Bronchial epithelial cell (primary cell): ENCODE measurements at places on chromosomes 2 and 18. TPM values are rescaled to one million over a fixed set of nuclear protein-coding genes. Genes with fewer than 3 reads are reported as not detected.

The PID1 gene
- 3.2 and 9.5 TPM in 2 replicates for total RNA-seq

The METTL21A gene
- total RNA-seq, result 7.7 and 11.6 TPM in 2 replicates

The SERPINB4 gene
- 0.26 and 15.7 TPM in 2 replicates for total RNA-seq

The ERBB4 gene
- under 0.01 TPM in 2 replicates for total RNA-seq

The CAPN13 gene
- under 0.01 TPM in 1 of 2 replicates, not detected in the other for total RNA-seq

The DAPL1 gene
- 1.0 TPM in 1 of 2 replicates, not detected in the other for total RNA-seq

The DRC1 gene
- 0.38 TPM in 1 of 2 replicates, not detected in the other for total RNA-seq

The ACAA2 gene
- total RNA-seq, result 10.3 and 11.0 TPM in 2 replicates

The HOXD8 gene
- not detected in 2 replicates for total RNA-seq

The SERPINB3 gene
- total RNA-seq, result 22.4 and 165 TPM in 2 replicates

The CXCR1 gene
- total RNA-seq, result not detected in 2 replicates

The STAM2 gene
- 32.1 and 33.4 TPM in 2 replicates for total RNA-seq

The CPO gene
- 0.13 TPM in 1 of 2 replicates, not detected in the other for total RNA-seq

The INHBB gene
- total RNA-seq, result 0.53 and 2.3 TPM in 2 replicates

The RBBP8 gene
- 72.9 and 80.6 TPM in 2 replicates for total RNA-seq

The OBSL1 gene
- total RNA-seq, result 9.2 and 15.2 TPM in 2 replicates

The HOXD9 gene
- not detected in 2 replicates for total RNA-seq

The SCN1A gene
- total RNA-seq, result not detected in 2 replicates

The ADD2 gene
- not detected in 2 replicates for total RNA-seq

The KYNU gene
- 30.3 and 31.4 TPM in 2 replicates for total RNA-seq

The DSG3 gene
- 271 and 688 TPM in 2 replicates for total RNA-seq

The PCARE gene
- not detected in 2 replicates for total RNA-seq

The LIMS4 gene
- total RNA-seq, result 0.26 TPM in 1 of 2 replicates, not detected in the other

The ZNF512 gene
- 6.4 and 7.4 TPM in 2 replicates for total RNA-seq

The XIRP2 gene
- total RNA-seq, result not detected in 2 replicates

The CABYR gene
- 0.79 and 0.90 TPM in 2 replicates for total RNA-seq

The ITPRIPL1 gene
- 1.6 and 2.6 TPM in 2 replicates for total RNA-seq

The CHST9 gene
- 0.26 and 0.38 TPM in 2 replicates for total RNA-seq

The MARCO gene
- 0.13 TPM in 1 of 2 replicates, not detected in the other for total RNA-seq

The AGBL5 gene
- total RNA-seq, result 9.2 and 16.5 TPM in 2 replicates

The CNRIP1 gene
- total RNA-seq, result 0.26 TPM in 1 of 2 replicates, not detected in the other

The SIX3 gene
- total RNA-seq, result not detected in 2 replicates
